Activated CD8-positive, alpha-beta T cell treated with anti-CD3 and anti-CD28 coated beads for 36 hours (primary cell): ENCODE measurements at places on chromosomes 1 and 21.
A peak's percentile ranks its signal among the peaks of the same experiment; 100 is the strongest.

- DNase-seq, result peak; percentile 17
Measured at GRCh38 chr1:40699787-40700186, 8.3 kb downstream of the NFYC start.

- no peak for DNase-seq
Measured at GRCh38 chr21:45381865-45382696, 22.9 kb upstream of the COL18A1 start.

GRCh38 chr21:39363607-39364555, 15.0 kb upstream of the HMGN1 start:
- no peak for DNase-seq

GRCh38 chr1:68225781-68226180, 6.5 kb downstream of the WLS start:
- no peak for DNase-seq

DNA sequence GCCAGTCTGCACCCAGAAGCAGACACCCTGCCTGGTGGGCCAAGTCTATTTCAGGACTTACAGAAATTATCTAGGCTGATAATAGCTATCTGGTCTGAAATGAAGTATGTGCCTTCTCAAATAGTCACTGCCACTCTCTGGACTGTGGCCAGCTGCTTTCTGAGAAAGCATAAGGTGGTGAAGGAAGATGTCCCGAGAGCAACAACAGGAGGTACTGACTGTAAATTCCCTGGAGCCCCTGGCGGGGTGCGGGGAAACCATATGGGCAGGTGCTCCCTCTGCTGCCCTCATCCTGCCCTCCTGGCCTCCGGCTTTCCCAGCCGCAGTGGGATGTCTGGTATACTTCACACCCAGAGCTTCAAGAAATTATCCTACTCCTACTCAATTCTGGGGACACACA, 86.8 kb downstream of the TGFBR3 start:
- no peak for DNase-seq

- no peak for DNase-seq
Measured at GRCh38 chr1:224378855-224379631, 22.4 kb downstream of the CNIH4 start.

- DNase-seq, result peak; percentile 55
Measured at GRCh38 chr1:61980561-61980960, 214.1 kb upstream of the L1TD1 start.

DNA sequence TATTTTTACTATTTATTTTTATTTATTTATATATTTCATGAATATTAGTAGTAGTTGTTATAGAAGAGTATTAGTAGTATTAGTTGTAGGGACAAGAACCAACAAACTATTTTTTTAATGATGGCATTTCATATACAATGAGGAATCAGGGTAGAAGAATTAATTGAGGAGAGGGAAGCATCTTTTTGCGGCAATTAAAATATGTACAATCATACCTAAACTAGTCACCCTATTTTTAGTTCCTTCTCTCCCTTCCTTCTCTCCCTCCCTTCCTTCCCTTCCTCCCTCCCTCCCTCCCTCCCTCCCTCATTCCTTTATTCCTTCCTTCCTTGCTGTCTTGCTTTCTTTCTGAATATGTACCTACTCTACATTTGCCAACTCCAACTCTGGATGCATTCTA, 189.8 kb downstream of the GRIK1 start:
- DNase-seq, result no peak

GRCh38 chr21:42258885-42259407, 40.0 kb downstream of the ABCG1 start:
- DNase-seq, result no peak

DNA sequence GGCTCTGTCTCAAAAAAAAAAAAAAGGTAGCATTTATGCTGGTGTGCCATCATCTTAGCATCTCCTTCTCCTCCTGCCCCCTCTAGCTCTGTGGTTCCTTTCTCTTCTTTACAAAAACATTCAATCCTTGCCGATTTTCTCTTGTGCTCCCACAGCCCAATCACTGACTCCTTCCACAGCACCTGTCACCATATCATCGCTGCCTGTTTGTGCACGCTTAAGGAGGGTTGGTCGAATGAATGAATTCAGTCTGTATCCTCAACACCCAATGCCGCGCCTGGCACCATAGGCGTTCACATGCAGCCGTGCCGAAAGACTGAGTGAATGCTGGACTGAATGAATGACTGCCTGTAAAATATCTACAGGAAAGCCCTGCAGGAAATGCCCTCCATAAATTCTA, 7.9 kb downstream of the RNU5D-1 start:
- peak; percentile 63 for DNase-seq

DNA sequence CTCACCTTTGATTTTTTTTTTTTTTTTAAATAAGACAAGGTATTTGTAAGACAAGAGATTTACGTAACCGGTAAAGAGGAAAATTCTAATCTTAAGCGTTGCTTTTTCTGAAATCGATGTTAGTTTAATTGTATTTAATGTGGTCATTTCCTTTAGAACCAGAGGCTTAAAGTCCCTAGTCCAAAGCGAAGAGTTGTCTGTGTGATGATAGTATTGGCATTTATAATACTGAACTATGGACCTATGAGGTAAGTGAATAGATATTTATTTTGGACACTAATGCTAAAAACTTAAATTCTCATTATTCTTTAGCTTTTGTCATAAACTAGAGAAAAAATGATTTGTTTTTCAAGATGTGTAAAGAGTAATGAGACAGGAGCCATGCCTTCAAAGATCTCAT, 54.8 kb downstream of the ATF6 start:
- no peak for DNase-seq

DNA sequence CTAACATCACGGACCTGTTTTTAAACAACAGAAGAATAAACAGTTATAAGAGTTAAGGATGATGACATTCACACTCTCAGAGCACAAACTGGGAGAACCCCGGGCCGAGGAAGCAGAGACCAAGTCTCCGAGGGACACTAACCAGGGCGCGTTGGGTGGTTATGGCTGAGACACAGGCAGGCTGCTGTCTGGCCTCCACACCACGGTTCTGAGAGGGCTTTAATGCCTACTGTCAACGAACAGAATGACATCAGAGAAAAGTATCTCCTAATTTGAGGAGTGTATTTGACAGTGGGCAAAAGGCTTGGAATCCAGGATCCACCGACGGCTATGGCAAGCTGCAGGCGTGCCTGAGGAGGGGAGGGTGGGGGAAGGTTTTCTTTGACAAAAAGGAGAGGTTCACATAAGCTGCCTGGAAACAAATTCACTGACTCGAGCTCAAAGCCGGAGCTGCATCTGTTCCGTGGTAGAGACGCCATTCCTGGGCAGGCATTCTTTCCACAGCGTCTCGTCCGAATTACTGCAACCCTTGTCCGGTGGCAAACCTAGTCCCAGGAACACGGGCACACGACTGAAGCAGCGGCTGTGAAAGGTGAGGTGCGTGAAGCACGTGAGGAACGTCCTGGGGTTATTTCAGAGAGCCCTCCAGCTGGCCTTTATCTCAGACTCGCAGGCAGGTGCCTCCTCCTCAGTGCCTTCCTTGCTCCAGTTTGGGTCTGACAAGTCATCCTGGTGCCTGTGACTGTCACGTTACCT, 9.4 kb downstream of the POFUT2 start:
- DNase-seq, result no peak

DNA sequence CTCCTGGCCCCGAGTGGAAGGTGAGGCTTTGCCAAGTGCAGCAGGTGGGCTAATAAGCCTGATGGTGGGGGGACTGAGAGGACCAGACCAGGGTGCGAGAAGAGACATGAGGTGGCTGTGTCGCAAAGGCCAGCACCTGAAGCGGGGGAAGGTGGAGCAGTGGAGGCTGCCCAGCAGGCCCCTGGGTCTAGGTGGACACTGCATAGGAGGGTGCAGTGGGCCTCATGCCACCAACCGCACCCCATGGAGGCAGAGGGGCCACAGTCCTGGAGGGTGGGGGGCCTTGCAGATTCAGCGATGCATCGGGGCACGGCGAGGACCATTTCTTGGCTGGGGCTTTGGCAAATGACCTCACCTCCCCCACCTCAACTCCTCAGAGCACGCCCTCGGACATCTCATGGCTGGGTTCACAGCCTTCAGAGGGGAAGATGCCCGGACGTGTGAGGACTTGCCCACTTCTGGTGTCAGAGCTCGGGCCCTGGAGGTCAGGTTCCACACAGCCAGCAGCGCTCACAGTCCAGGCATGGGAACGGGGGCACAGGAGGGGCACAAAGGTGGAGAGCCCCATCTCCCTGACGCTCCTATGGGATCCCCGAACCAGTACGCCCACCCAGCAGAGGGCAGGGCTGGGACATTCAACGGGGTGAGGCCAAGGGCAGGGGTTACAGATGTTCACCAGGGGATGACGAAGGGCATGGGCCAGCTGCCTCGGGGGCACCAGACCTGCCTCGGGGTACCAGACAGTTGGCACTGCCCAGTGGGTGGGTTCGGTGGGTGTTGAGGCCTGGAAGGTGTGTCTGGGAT, 35.4 kb downstream of the UBE2G2 start:
- no peak for DNase-seq

GRCh38 chr1:12048372-12048771, 14.7 kb upstream of the TNFRSF8 start:
- no peak for DNase-seq

GRCh38 chr21:42427809-42428419, 24.2 kb downstream of the UBASH3A start:
- no peak for DNase-seq

GRCh38 chr1:205985330-205986005, 17.7 kb downstream of the RAB7B start:
- DNase-seq, result no peak

- DNase-seq, result peak; percentile 60
Measured at GRCh38 chr1:156814571-156815260, 1.9 kb downstream of the SH2D2A start.

DNA sequence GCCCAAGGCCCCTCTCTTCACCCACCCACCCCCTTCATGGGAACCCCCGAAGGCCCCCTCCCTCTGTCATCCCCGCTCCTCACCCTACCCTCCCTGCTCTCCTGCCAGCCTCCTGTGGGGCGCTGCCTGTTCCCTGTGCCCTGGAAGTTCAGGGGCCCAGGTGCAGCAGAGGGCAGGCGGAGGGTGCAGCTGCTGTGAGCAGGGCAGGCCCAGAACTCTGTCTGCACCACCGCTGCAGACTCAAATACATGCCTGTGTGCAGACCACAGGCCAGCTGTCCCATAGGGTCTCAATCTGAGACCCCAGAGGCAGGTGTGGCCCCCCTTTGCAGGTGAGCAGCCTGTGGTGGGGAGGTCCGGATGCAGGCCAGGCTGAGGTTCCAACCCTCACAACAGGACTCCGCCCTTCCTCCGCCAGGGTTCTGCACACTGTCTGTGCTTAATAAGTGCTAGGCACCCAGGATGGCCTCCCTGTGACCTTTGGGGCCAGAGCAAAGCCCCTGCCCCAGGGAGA, 62.5 kb downstream of the WNT9A start:
- peak; percentile 37 for DNase-seq

DNA sequence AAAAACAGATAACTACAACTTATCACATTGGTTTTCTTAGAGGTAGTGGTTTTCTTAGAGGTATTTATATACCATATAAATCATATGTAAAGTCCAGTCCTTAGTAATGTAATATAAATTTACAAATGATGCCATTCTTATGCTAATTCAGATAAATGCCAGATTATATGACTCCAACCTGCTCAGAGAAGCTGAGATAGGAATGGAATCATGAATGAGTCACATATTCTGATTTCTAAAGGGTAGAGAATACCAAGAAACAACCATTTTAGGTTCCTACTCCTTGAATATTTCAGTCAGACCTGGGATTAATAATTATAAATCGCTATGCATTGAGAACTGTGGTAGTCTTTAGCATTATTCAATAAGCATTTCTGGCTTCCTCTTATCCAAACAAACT, 760.1 kb upstream of the NEGR1 start:
- DNase-seq, result no peak

DNA sequence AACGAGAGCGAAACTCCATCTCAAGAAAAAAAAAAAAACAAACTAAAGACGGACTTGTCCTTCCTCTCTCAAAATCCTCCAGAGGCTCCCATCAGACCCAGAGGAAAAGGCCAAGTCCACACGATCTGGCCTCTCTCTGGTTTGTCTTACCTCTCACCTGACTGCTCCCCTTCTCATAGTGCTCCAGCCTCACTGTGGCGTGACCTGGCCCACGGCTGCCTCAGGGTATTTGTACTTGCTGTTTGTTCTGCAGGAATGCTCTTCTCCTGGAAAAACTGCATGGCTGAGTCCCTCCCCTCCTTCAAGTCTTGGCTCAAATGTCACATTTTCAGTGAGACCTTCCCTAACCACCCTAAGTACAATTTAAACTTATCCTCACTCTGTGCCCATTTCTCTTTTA, 8.0 kb upstream of the BRWD1 start:
- DNase-seq, result no peak

DNA sequence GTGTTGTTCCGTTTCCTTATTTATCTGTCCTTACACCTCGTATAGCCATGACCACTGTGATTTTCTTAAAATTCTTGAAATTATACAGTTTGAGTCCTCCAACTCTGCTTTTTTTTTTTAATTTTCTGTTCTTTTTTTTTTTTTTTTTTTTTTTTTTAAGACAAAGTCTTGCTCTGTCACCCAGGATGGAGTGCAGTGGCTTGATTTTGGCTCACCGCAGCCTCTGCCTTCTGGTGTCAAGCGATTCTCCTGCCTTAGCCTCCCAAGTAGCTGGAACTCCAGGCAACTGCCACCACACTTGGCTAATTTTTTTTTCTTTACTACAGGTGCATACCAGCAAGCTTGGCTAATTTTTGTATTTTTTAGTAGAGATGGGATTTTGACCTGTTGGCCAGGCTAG, 48.9 kb downstream of the DIP2A start:
- DNase-seq, result no peak

DNA sequence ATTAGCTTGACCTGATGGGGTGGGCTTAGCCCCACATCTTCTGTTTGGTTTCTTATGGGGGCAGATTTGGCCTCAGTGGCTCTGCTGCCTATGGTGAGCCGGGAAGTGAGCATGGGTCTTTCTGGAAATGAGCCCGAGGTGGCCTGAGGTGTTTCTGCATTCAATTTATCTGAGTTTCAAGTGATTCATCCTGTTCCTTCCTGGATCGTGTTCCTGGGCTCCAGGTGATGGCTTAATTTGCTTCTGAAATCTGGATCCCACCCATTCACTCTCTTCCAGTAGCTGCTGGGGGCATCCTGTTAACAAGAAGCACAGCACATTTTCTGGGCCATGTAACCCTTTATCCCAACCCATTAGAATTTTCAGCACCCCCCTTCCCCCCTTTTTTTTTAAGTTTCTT, 324.6 kb downstream of the CAMTA1 start:
- DNase-seq, result no peak

DNA sequence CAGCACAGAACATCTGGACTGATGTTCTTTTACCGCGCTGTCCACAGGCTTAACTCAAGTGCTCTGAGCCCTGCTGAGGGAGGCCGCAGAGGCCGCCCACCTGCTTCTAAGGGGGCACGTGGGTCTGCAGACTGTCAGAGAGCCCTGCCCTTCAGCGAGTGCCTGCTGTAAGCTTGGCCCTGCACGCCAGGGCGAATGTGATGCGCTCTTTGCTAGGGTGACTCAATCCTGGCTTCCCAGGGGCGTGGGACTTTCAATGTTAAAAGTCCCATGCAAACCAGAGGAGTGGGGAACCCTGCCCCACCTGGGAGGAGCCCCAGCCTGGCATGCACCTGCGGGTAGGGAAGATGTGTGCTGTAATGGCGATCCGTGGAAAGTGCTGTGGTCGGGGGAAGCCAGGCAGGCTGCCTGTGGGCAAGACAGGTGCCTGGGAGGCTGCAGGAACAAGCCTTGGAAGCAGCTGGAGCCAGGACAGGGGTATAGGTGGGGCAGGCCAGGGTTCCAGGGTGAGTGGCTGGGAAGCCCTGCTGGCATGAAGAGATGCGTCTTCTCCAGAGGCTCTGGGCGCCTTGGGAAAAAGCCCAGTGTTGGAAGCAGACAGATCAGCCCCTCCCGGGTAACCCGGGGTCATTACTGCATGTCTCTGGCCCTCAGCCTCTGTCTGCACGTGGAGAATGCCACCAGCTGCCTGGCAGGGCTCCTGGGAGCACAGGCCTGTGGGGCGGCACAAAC, 594 bp upstream of the PANK4 start:
- DNase-seq, result peak; percentile 92
